NCI-H1694 (cell line): ENCODE measurements at places on chromosomes 11 and 22.

GRCh38 chr11:78767027-78767932, 192.6 kb upstream of the NARS2 start:
- DNase-seq, result no peak

- DNase-seq, result no peak
Measured at GRCh38 chr11:73243093-73243485, 25.0 kb downstream of the P2RY2 start.

- no peak for DNase-seq
Measured at GRCh38 chr11:130006929-130007328, 4.3 kb upstream of the PRDM10 start.

DNA sequence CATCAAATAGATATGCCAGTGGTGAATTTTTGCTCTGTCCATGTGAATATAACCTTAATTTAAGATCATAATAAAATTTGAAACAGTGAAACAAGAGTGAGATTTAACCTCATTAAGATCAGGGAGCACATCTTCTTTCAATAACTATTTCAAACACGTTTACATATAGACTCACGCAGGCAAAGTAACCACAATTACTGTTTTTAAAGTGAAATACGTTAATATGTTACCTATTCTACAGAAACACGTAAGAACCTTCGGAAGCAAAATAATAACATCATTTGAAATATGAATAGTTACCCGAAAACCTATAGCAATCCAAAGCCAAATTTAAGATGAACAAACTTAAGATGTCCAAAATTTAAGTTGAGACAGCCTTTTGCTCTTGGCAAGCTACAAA, 136.2 kb upstream of the ZC3H12C start:
- DNase-seq, result no peak

DNA sequence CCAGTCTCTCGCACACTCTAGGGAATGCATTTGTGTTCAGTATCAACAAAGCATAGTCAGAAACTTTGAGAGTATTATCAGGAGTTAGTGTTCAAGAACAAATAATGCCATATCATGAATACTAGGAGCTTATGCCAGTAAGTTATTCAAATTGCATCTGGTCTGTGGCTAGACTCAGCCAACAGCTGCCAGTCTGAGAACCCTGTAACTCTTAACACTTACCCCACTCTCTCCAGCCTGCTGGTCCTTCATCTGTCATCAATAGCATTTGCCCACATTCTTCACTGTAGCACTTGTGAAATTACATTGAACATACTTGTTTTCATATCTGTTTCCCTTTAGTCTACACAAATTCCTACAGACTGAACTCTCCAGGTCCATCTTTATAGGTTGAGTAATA, 1157.5 kb upstream of the RAG2 start:
- DNase-seq, result no peak

- DNase-seq, result no peak
Measured at GRCh38 chr22:40156001-40156516, 21.7 kb upstream of the TNRC6B start.

DNA sequence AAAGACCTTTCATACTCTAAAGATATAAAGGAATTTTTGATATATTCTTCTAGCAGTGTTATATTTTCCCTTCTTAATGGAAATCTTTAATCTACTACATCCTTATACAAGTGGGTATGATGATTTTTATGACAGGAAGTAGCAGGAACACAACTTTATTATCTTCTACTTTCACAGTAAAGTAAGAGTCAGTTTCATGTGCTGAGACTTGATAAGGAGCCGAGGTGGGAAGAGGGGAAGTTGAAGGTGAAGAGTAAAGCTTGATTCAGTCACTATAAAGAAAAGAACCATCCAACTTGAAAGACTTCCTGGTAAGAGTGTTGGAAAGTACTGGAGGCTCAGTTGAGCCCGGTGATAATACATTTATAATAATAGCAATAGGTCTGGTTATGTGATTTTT, 82.1 kb upstream of the PTH start:
- no peak for DNase-seq

- DNase-seq, result no peak
Measured at GRCh38 chr11:60336767-60337391, 9.8 kb downstream of the MS4A6E start.

DNA sequence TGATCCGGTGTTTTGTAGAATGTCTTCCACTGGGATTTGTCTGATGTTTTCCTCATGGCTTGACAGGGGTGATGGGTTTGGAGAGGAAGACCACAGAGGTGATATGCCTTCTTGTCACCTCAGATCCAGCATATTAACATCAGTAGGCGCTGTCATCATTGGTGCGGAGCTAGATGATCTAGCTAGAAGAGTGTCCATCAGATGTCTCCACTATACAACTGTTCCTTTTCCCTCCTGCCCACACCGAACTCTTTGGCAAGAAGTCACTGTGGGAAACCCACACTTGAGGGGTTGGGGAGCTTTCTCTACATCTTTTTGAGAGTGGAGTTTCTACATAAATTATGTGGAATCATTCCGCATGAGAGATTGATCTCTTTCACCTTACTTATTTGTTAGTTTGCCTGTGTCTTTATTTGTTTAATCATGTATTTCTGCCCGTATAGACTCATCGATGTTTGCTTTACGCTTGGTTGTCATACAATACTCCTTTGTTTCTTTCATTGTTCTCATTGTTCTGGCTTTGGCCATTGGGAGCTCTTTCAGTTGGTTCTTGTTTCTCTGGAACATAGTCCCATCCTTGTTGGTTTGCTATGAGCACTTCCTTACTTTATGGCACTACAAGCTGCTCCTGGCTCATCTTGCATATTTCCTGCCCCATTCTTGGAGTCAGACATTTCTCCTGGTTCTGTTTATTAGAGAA, 1420.3 kb downstream of the BRD1 start:
- no peak for DNase-seq
